Thymus (tissue), 14 donors: ENCODE measurements at places on chromosomes 6 and 20. TPM values are rescaled to one million over a fixed set of nuclear protein-coding genes. Genes with fewer than 3 reads are reported as not detected.
A peak's percentile ranks its signal among the peaks of the same experiment; 100 is the strongest.

DNA sequence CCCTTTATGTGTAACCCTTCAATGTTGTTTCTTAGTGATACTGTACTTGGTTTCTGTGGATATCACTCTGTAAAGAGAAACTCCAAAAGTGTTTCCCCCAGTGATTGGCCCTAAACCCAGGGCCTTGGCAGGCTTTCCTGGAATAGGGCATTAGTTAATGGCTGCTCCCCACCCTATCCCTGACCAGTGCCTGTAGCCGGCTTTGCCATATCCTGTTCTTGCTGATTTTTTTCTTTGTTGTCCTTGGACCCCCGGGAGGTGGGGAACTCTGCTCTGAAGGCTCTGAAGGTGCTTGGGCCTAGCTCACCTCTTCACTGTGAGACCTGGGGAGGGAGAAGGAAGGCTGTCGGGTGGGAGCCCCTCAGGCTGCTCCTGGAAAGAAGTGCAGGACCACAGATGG lies 120.1 kb downstream of the TCP11 start:
- H3K27ac ChIP-seq: no peak overlapping the region
- H3K4me1 ChIP-seq: peaks cover 4% of the 10 kb centered on the region
- no peak for DNase-seq
- H3K27me3 ChIP-seq: no peaks in the 10 kb centered on the region
- peaks cover 15% of the 10 kb centered on the region for H3K36me3 ChIP-seq
- H3K4me3 ChIP-seq: no peak overlapping the region

SAPCD1 gene
- 1.2 TPM for total RNA-seq

TMC2 gene
- total RNA-seq: not detected

GRCh38 chr20:63141531-63141930 lies 74.4 kb downstream of the YTHDF1 start:
- no peaks in the 10 kb centered on the region for H3K36me3 ChIP-seq
- H3K4me1 ChIP-seq: no peaks in the 10 kb centered on the region
- no peak overlapping the region for H3K4me3 ChIP-seq
- H3K27ac ChIP-seq: no peak overlapping the region
- no peaks in the 10 kb centered on the region for H3K27me3 ChIP-seq
- DNase-seq: no peak

ENPP5 gene
- total RNA-seq: 4.9 TPM

DNA sequence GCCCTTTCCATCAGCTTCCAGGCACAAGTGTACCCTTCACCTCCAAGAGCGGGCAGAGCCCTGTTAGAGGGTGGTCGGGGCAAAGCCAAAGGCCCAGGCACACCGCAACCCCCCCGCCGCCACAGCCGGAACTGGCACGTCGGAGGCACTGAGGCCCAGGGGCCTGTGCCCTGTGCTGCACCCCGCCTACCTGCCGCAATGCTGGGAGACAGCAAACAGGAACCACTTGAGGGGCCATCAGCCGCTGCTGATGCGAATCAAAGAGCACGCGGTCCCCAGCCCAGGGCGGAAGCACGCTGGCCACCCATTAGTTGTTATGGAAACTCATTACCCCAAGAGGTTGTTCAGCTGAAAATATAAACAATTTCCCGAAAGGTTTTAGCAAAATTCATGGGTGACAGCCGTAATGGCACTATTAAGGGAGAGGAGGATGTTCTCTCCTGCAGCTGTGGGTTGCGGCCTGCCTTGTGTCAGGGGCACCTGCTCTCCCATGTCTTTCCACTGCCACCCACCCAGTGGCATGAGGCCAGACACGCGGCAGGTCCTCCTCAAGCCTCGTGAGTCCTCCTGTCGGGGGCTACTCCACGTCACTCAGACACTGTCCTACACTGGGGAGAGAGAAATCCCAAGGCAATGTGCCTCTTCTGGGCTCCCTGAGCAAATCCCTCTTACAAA lies 65.3 kb downstream of the EDN3 start:
- H3K27ac ChIP-seq: no peak overlapping the region
- H3K27me3 ChIP-seq: no peaks in the 10 kb centered on the region
- H3K4me1 ChIP-seq: no peaks in the 10 kb centered on the region
- H3K36me3 ChIP-seq: no peaks in the 10 kb centered on the region
- DNase-seq: no peak

SIRPD gene
- 0.14 TPM for total RNA-seq

GRCh38 chr20:34713194-34713943 lies 9.2 kb downstream of the TP53INP2 start:
- H3K36me3 ChIP-seq: peaks cover 21% of the 10 kb centered on the region
- no peak for DNase-seq
- H3K4me3 ChIP-seq: no peak overlapping the region
- peaks cover 34% of the 10 kb centered on the region for H3K27me3 ChIP-seq
- H3K27ac ChIP-seq: no peak overlapping the region

SLC17A1 gene
- total RNA-seq: not detected

POU5F1 gene
- total RNA-seq: 0.80 TPM

CFB gene
- total RNA-seq: 17.0 TPM

- H3K27me3 ChIP-seq: no peaks in the 10 kb centered on the region
- peaks cover 12% of the 10 kb centered on the region for H3K4me1 ChIP-seq
- no peak overlapping the region for H3K27ac ChIP-seq
- no peak for DNase-seq
- peaks cover 6% of the 10 kb centered on the region for H3K36me3 ChIP-seq
Measured at GRCh38 chr6:159989492-159990480, 20.9 kb downstream of the IGF2R start.

DNA sequence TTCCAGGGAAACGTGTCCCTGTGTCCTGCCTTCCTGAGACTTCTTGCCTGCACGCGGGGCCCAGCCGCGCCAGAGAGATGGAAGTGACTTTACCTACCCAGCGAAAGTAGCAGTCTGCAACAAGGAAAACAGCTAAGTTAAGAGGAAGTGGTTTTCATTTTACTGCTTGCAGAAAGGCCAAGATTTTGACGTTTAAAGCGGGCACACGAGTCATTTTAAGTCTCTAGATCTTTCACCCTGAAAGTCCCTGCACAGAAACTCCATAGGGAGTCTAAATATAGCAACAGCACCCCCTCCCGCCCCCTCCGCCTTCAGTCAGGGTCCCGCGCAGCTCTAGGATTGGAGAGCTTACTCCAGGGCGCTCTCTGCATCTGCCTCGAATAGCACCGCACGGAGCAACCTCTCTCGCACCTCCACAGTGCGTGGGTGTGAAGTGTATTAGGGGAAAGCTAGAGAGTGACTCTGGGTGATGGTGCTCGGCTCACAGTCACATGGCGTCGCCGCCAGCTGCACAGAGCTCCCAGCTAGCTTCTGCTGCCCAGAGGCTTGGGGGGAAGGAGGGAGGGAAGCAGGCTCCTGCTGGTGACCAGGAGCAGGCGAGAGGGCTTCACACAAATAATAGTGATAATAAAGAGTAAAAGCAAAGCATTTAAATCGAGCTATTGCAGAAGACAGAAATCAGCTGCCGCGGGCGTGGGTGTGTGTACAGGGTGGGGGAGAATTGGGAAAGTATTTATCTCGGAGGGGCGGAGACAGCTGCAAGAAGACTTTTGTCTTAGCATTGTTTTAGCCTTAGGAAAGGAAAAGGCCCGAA lies 1.8 kb upstream of the KCNQ5 start:
- no peaks in the 10 kb centered on the region for H3K36me3 ChIP-seq
- H3K4me1 ChIP-seq: peaks cover 19% of the 10 kb centered on the region
- peaks cover 27% of the 10 kb centered on the region for H3K27me3 ChIP-seq
- peak overlapping the region; percentile 55 for H3K4me3 ChIP-seq
- DNase-seq: peak; percentile 44

- peaks cover 6% of the 10 kb centered on the region for H3K36me3 ChIP-seq
- H3K27me3 ChIP-seq: no peaks in the 10 kb centered on the region
- H3K4me3 ChIP-seq: no peak overlapping the region
- peak overlapping the region; percentile 72 for H3K27ac ChIP-seq
Measured at GRCh38 chr6:35716798-35717197, 20.0 kb upstream of the ARMC12 start.

GRCh38 chr6:69138148-69138547 lies 503.1 kb downstream of the ADGRB3 start:
- H3K27ac ChIP-seq: no peak overlapping the region
- DNase-seq: no peak
- H3K27me3 ChIP-seq: no peaks in the 10 kb centered on the region
- no peaks in the 10 kb centered on the region for H3K4me1 ChIP-seq
- no peak overlapping the region for H3K4me3 ChIP-seq

GRCh38 chr6:72579865-72580264 lies 42.0 kb upstream of the KCNQ5 start:
- H3K4me3 ChIP-seq: no peak overlapping the region
- no peaks in the 10 kb centered on the region for H3K27me3 ChIP-seq
- H3K36me3 ChIP-seq: no peaks in the 10 kb centered on the region
- H3K4me1 ChIP-seq: no peaks in the 10 kb centered on the region
- no peak overlapping the region for H3K27ac ChIP-seq

- DNase-seq: no peak
- no peaks in the 10 kb centered on the region for H3K27me3 ChIP-seq
- H3K36me3 ChIP-seq: no peaks in the 10 kb centered on the region
- H3K4me1 ChIP-seq: no peaks in the 10 kb centered on the region
- H3K27ac ChIP-seq: no peak overlapping the region
Measured at GRCh38 chr6:119395192-119395591, 45.6 kb upstream of the MAN1A1 start.

SEL1L2 gene
- not detected for total RNA-seq

FAM217A gene
- total RNA-seq: under 0.01 TPM

DNA sequence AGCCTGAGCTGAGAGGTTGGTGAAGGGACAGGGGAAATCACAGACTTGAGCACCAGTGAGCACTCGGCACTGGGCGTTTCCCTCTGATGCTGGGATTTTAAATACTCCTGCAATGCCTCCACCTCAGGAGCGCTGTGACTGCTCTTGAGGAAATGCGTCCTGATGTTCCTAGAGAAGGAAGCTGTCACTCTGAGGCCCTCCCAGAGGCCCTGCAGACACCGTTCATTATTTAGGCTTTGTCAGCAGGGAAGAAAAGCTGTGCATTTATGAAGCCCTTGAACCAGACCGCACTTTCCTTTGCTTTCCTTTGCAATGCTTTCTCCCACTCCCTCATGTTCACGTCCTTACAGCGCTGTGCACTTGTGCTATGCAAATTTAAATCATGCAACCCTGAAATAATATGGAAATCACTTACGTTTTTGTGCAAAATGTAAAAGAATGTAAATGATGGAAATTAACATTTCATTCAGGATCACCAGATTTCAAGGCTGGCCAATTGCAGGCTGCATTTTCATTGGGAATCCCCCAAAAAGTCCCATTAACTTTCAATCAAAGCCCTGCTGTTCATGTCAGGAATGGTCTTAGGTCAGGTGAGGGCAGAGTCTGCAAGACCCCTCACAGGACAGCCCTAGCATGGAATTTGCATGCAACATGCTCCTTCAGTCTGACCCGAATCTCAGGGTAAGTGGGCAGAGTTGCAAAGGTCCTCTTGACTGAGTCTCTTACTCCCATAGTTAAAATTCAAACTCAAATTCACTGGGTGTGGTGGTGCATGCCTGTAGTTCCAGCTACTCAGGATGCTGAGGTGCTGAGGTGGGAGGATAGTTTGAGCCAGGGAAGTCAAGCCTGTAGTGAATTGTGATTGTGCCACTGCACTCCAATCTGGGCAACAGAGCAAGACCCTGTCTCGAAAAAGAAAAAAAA lies 45.8 kb upstream of the SYNDIG1 start:
- no peaks in the 10 kb centered on the region for H3K4me1 ChIP-seq
- DNase-seq: no peak
- H3K27me3 ChIP-seq: no peaks in the 10 kb centered on the region
- H3K36me3 ChIP-seq: no peaks in the 10 kb centered on the region
- no peak overlapping the region for H3K4me3 ChIP-seq
- no peak overlapping the region for H3K27ac ChIP-seq

ABHD16B gene
- not detected for total RNA-seq

BPIFA3 gene
- total RNA-seq: not detected

PRR18 gene
- total RNA-seq: 0.05 TPM

- no peaks in the 10 kb centered on the region for H3K27me3 ChIP-seq
- no peaks in the 10 kb centered on the region for H3K4me1 ChIP-seq
- no peak overlapping the region for H3K27ac ChIP-seq
- DNase-seq: no peak
- H3K4me3 ChIP-seq: no peak overlapping the region
- H3K36me3 ChIP-seq: no peaks in the 10 kb centered on the region
Measured at GRCh38 chr6:148407372-148407771, 64.7 kb downstream of the SASH1 start.

CAPN11 gene
- total RNA-seq: 3.5 TPM

BPIFB4 gene
- total RNA-seq: 0.05 TPM

- H3K27me3 ChIP-seq: no peaks in the 10 kb centered on the region
- no peak for DNase-seq
- H3K36me3 ChIP-seq: no peaks in the 10 kb centered on the region
Measured at GRCh38 chr20:60131375-60131774, 173.2 kb downstream of the CDH26 start.

- H3K4me3 ChIP-seq: no peak overlapping the region
- no peak for DNase-seq
- H3K27ac ChIP-seq: no peak overlapping the region
- peaks cover 9% of the 10 kb centered on the region for H3K36me3 ChIP-seq
Measured at GRCh38 chr6:33622456-33623431, 1.6 kb downstream of the ITPR3 start.

- no peak overlapping the region for H3K4me3 ChIP-seq
- no peak overlapping the region for H3K27ac ChIP-seq
- no peaks in the 10 kb centered on the region for H3K4me1 ChIP-seq
- no peak for DNase-seq
Measured at GRCh38 chr6:35945650-35946025, 24.7 kb upstream of the SRPK1 start.

DOK5 gene
- total RNA-seq: 0.76 TPM

RNGTT gene
- 23.2 TPM for total RNA-seq

GRCh38 chr20:63499338-63499969 lies 571 bp upstream of the EEF1A2 start:
- DNase-seq: no peak
- no peak overlapping the region for H3K27ac ChIP-seq
- no peaks in the 10 kb centered on the region for H3K4me1 ChIP-seq
- peaks cover 49% of the 10 kb centered on the region for H3K27me3 ChIP-seq
- H3K4me3 ChIP-seq: no peak overlapping the region

PRDM13 gene
- total RNA-seq: not detected

GRCh38 chr6:20891161-20891560 lies 356.9 kb downstream of the CDKAL1 start:
- H3K4me1 ChIP-seq: no peaks in the 10 kb centered on the region
- H3K4me3 ChIP-seq: no peak overlapping the region
- H3K27ac ChIP-seq: no peak overlapping the region
- no peaks in the 10 kb centered on the region for H3K36me3 ChIP-seq
- no peaks in the 10 kb centered on the region for H3K27me3 ChIP-seq

DNA sequence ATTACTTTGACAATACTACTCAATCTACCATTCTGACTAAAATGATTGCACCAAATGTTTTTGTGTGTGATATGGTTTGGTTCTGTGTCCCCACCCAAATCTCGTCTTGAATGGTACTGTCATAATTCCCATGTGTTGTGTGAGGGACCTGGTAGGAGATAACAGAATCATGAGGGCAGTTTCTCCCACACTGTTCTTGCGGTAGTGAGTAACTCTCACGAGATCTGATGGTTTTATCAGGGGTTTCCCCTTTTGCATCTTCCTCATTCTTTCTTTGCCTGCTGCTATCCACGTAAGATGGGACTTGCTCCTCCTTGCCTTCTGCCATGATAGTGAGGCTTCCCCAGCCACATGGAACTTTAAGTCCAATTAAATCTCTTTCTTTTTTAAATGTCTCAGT lies 20.8 kb downstream of the SYCP2 start:
- no peaks in the 10 kb centered on the region for H3K27me3 ChIP-seq
- H3K4me1 ChIP-seq: no peaks in the 10 kb centered on the region
- no peak overlapping the region for H3K27ac ChIP-seq
- no peaks in the 10 kb centered on the region for H3K36me3 ChIP-seq
- H3K4me3 ChIP-seq: no peak overlapping the region

ZBTB24 gene
- 9.2 TPM for total RNA-seq
